ENCODE measurements at places on chromosomes 16 and 17.

- no peak for DNase-seq
These were observed 204.3 kb downstream of the RAB11FIP4 start for GRCh38 chr17:31595666-31596381.

GRCh38 chr17:34598161-34598776 is 18.9 kb downstream of the TMEM132E start:
- no peak for DNase-seq

GRCh38 chr16:85844786-85845185 is 45.3 kb downstream of the COX4I1 start:
- DNase-seq, result no peak

DNA sequence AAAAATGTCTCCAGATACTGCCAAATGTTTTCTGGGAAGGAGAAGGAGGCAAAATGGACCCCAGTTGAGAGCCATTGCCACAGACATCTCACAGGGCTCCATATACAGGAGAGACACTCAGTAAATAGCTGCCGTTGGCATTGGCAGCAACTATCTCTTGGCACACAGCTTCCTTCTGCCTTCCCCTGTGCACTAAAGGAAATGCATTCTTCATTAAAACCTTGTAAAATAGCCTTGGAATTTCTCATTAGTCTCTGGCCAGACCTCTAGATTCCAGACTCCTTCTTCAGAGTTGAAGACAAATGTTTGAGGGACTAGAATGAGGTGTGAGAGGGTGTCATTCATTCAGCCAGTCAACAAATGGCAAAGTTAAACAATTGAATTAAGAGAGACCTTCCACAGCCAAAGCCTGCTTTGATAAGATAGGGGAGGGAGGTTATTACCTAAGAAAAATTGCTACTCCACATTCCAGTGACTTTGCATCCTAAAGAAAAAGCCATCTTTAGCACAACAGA is 223.9 kb upstream of the HS3ST3A1 start:
- DNase-seq, result no peak

DNA sequence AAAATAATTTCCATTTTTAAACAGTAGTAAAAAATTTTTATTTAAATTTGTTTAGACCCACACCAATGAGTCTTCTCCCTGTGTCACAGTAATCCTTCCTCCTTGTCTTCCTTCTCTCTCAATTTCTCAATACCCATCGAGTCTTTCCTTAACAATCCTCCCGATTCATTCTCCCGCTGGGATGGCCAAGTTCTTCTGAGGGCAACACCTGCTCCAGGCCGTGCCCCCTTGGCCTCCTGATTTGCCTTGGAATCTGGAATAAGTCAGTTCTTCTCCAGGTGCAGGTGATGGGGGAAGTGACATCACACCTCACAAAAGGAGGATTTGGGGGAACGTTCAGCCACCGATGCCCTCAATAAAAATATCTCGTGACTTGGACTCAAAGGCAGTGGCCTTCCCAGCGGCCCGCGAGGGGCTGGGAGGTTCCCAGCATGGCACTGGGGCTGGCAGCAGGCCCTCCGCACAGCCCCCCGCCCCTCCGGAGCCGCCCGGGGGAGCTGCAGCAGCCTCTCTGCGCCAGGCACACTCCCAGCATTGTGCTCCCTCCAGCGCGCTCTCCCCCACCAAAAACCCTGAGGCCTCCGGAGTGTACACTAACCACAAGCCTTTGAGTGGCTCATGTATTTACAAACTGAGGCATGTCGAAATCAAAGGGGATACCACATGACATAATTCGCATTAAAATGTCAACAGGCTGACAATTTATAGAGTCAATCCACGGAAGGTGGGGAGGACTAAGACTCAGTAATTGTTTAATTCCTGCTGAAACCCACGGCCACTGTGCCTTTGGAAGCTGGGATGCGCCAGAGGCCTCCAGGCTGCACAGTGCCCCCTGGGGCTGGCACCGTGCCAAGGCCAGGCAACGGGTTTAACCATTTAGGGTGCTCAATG is 120.5 kb downstream of the ZFHX3 start:
- no peak for DNase-seq

Data from memory B cell (primary cell).